ENCODE measurements at places on chromosomes 11 and 22.

- DNase-seq = no peak
These were observed 7.0 kb upstream of the RRM1 start for GRCh38 chr11:4087551-4087950.

DNA sequence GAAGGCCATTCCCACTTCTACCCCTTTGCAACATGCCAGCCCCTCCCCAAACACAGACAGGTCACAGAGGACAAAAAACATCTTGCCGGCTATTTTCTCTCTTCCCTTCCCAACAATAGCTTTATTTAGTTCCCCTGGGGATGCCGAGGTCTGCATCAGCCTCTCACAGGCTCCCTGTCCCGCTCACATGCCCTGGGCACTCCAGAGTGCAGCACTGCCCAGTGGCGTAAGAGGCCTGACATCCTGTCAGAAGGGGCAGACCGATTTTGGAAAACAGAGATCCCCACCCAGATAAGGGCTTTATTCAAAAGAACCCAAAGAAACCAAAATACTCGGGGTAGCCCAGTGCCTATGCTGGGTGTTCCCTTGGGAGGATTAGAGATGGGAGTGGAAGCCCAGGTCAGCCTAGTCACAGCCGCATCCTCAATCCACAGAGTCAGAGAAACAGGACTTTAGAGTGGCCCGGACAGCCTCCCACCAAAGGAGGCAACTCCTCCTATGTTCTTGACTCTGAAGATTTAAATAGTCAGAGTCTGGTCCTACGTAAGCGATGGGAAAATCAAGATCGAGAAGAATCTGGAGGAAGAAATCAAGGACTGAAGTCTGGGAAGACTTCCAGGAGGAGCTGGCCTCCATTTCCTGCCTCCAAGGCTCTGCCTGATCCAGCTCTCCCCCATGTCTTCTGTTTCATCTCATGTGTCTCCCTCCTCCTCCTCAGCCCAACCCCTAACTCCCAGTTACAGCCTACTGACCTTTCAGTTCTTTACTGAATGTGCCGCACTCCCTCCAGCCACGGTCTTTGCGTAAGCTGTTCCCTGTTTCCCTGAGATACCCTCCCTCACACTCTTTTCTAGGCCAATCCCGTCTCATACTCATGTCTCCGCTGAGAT, 129.3 kb downstream of the FBXO7 start:
- DNase-seq = no peak

- DNase-seq = no peak
These were observed 71.0 kb downstream of the RBFOX2 start for GRCh38 chr22:35957589-35957988.

DNA sequence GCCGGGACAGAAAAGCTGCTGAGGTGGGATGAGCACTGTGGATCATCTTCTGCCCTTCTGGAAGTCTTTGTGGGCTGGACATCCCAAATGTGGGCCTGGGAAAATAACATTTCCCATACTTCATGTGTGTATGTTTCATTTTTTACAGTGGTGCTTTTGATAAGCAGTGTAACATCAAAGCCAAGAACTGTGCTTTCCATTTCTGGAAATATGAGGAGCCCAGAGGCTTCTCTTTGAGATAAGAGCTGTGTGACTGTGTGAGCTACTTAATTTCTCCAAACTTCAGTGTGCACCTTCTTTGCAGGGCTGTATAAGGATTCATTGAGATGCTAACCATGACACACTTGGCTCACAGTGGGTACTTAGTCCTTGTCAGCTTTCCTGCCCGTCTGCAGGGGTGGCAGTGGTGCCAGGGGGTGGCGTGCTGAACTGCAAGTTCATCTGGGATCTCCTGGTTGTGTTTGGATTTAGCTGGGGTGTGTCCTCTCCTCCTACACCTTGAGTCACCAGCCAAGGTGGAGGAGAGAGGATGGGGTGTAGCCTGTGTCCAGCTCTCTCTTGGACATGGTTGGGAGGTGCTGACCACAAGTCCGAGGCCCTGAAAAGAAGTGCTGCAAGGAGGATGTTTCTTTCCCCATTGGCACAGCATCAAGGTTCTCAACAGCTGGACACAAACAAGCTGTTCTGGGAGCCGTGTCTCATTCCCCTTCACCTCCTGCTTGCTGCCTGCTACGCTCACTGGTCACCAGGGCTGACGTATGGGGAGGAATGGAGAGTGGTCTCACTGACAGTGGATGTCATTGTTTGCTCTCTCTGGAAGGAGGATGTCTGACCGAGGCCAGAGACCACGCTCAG, 139.4 kb downstream of the TEAD1 start:
- no peak for DNase-seq

DNA sequence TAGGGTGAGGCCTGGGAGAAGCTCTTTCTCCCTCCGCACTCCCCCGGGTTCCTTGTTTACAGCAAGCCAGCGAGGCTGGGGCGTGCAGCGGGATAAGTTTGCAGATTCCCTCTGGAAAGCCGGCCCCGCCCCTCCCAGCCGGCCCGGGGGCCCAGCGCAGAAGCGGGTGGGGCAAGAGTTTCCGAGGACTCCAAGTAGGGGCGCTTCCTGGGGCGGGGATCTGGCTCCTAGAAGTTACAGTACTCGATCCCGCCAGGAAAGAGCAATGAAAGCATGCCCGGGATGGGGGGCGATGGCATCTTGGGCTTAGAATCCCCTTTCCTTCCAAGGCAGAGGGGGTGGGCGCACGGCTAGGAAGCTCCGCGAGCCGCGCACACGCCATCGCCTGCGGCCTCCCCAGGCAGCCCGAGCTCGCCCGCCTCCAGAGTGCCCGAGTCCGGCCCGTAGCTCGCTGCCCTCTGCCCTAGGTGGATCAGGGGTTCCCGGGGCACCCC, 385 bp downstream of the TST start:
- no peak for DNase-seq

DNA sequence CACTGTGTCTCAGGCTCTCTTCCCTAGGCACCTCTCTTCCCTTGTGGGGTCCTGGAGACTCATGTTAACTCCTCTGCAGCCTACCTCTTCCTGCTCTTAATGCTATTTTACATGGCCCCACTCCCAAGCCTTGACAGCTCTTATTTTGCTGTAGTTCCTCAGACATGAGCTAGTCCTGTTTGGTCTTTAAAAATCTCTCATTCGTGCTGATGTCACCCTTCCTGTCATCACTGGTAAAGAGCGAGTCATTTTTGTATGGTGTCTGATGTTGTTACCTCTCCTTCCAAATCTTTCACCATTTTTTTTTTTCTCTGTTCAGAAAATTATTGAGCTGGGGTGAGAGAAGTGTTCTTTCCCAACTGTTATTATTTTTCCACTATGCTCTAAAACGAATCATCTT, 84.8 kb upstream of the ZBED5 start:
- no peak for DNase-seq

- DNase-seq = no peak
These were observed at the start of gene SLC6A5 for GRCh38 chr11:20599221-20600019. Gene SLC6A5 (plus strand): TSS chr11:20599608. CDS start chr11:20599673, 65 bp downstream.

DNA sequence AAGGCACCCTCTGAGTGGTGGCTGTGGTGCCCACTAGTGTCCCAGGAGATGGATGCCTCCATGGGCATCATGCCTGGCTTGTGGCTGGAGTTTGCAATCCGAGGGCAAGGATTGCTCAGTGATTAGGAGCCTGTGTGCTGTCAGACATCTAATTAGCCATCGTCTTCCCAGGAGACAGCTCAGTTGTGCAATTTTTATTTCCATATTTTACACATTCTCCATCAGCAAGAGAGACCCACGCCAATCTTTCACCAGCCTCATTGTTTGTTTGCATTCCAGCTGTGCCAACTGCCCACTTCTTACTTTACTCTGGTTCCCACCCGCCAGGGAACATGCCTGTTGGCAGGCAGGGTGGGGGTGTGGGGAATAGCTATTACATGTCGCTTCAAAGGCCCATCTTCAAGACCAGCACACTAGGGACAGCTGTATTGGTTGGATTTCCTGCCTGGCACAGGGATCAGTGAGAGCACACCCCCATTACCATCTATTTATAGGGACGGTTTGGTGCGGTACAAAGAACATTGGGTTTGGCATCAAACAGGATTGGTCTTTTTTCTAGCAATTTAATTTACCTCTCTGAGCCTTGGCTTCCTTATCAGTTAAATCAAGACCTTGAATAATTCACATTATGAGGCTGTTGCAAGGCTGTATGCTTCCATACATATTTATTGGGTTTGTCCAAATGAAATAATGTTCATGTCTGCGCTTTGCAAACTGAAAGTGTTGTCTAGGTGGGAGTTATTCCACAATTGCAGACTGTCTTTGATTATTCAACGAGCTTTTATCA, 80.7 kb upstream of the NAV2 start:
- no peak for DNase-seq

DNA sequence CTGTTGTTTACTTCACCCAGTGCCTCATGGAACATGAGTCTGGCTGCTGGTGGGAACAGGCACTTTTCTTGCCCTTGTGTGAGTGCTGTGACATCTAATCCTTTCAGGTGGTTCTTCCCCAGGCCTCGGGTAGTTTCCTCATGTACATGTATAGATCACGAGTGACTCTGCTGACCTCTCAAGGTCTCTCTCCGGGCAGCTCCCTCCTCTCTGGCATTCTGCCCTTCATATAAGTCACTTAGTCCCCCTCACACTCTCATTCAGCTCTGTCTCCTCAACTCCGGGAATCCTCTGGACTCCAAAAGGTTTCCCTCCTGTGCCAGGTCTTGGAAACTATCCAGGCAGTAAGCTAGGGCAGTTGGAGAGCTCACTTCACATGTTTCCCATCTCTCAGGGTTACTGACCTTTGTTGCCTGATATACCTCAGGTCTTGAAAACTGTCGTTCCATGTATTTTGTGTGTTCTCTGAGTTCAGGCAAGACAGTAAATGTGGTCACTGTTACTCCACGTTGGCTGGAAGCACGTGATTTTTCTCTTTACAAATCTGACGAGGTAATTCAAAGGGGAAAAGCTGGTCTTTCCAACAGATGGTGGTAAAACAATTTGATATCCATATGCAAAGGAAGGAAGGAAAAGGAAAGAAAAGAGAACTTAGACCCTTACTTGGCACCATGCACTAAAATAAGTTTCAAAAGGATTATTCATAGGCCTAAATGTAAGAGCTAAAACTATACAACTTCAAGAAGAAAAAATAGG, 40.5 kb upstream of the PITPNB start:
- no peak for DNase-seq

DNA sequence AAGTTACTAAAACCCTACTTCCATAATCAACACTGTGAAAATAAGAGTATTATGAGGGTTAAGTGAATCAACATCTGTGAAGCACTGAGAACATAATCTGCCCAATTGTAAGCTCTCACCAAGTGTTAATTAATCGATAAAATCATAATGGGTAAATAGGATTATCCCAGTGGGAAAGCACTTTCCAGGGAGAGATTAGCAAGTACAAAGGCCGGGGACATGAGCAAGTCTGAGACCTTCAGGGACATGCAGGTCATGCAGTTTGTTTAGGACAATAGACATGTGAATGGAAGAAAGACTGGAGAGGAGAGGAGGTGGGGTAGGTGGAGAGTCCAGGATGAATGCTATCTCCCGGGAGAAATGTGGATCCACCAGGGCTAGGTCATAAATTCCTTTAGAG, 57.8 kb upstream of the FIBIN start:
- no peak for DNase-seq
